ENCODE measurements at places on chromosomes 4 and X.

DNA sequence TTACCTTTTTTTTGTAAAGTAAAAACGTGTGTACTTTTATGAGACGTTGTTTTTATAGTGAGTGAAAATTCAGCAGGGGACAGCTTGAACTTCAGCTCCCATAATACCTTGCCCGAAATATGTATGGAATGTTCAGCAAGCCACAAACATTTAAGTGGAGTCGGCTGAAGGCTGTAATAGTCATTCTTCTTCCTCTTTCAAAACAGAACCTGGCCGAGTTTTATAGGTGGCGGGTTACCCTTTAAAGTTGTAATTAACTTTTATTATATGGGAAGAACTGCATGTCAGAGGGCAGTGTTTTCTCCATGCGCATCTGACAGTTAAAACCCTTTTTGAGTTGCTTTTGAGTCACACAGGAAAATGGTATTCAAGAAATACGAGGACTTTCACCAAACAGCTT, 50.7 kb downstream of the CLDN34 start:
- DNase-seq: no peak

- DNase-seq: no peak
Observed at GRCh38 chr4:123116412-123116811, 194.0 kb upstream of the NUDT6 start.

- DNase-seq: no peak
Observed at GRCh38 chr4:109368661-109369060, 65.0 kb upstream of the SEC24B start.

DNA sequence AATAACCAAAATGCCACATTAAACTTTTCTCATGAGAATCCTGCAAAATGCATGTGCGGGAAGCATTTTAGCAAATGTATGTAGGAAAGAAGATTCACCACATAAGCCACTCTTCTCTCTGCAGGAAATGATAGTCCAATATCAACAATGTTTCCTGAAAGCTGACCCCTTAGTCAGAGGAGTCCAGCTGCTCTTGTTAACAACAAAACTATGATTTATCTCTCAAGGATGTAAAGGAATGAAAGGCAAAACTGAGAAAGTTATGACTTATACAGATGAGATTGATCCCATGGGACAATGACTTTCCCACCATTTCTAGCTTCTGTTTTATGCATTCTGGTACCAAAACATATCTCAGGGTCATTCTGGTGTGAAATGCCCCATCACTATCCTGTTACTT, 125.0 kb upstream of the EDNRA start:
- peak; percentile 93 for DNase-seq

GRCh38 chr4:84939113-84939512, 27.4 kb downstream of the WDFY3 start:
- DNase-seq: no peak

DNA sequence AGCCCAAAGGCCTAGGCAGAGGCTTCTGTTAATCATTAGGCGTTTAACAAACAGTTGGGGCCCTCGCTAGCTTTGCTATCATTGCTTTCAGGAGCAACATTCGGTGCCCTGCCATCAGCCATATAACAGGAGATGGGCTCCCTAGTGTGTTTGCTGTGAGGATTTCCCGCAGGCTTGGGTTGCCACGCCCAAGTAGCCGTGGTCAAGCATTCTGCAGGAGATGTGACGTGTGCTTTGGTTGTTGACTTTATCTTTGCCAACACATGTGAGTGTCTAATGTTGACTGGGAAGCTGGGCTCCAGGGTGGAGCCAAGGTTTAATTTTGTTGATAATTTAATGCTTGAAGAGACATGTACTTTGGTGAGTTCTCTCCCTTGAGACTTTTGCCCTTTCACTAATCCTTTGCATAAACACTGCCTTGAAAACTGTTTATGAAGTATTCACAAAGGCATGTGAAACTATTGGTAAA, 184.6 kb upstream of the KIT start:
- no peak for DNase-seq

DNA sequence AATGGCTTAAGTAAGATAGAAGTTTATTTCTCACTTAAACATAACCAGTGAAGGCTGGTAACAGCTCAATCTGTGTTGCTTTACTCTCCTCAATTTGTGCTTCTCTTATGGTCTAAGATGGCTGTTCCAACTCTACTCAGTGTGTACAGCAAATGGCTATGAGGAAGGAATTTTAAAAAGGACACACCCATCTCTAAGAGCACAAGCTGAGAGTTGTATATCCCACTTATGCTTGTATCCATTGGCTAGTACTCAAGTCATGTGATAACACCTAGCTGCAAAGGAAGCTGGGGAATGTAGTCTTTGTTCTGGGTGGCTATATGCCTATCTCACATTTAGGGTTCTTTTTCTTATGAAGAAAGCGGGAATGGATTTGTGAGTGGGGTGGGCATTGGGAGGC, 63.3 kb downstream of the GPAT3 start:
- no peak for DNase-seq

DNA sequence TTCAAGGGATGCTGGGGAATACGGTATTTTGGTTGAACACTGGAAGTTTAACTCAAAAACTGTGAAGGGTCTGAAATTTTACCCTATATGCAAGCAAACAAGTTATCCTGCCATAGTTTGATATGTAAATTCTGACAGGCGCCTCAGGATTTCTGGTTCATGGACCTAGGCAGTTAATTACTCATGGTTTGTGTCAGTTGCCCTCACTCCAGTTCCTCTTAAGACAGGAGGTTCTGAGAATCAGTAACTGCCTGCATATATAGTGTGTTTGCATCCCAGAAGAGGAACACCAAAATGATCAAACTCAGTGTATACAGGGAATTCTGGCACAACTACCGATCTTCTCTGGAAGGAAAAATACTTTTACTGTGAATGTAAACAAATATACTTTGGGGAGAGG, 360.4 kb upstream of the NWD2 start:
- DNase-seq: no peak

- no peak for DNase-seq
Observed at GRCh38 chr4:87410679-87411078, 11.7 kb upstream of the NUDT9 start.

DNA sequence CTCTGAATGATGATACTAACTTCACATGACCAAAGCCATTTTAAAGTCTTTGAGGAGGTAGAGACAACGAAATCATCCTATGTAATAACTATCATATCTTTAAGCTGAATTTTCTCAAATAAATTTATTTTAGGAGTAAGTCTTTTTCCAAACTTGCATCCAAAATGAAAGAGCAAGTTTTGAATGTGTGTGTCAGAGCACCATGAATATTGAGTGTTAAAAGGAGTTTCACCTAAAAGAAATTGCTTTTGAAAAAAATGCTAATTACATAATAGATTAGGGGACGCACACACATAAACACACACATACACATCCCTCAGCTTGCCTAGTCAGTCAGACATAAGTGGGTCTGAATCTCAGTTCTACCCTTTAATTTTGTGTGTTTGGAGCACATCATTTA, 1.9 kb downstream of the ANK2 start:
- DNase-seq: no peak

GRCh38 chrX:139739138-139739537, 31.2 kb upstream of the MCF2 start:
- no peak for DNase-seq

Measured in smooth muscle cell of the brain vasculature (primary cell).